ENCODE measurements at places on chromosomes 6 and 20.
A peak's percentile ranks its signal among the peaks of the same experiment; 100 is the strongest.

DNA sequence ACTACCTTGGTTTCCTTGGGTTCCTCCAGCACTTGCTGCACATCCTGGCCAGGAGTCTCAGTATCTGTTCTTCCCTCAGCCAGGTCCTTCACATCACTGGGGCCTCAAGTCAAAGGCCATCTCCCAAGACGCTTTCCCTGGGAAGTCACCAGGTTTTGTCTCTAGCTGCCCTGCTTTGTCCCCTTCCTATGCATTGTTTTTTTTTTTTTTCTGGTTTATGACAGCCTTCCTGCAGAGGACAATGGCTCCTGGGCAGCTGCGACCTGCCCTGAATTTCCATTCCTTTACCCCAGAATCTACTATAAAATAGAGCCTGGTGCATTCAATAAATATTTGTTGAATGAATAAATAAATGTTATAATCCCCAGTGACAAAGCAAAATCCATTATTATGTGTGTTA lies 687.3 kb downstream of the QKI start:
- no peak for DNase-seq

GRCh38 chr6:52407467-52407866 lies 12.7 kb upstream of the EFHC1 start:
- DNase-seq: peak; percentile 51

DNA sequence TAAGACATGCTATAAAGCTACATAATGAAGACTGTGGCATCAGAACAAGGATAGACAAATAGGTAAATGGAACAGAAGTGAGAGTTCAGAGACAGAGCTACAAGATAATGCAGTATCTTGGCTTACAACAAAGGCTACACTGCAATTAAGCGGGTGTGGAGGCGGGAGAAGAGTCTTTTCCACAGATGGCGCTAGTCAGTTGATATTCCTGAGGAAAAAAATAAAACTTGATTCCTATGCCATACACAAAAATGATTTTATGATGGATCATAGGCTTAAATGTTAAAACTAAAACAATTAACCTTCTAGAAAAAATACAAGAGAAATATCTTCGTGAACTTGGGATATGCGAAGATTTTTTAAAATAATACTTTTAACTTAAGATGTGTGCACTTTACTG lies 31.0 kb downstream of the RIN2 start:
- no peak for DNase-seq

GRCh38 chr20:39528436-39528835 lies 566.3 kb downstream of the DHX35 start:
- no peak for DNase-seq

GRCh38 chr6:158642097-158642601 lies 2.4 kb downstream of the DYNLT1 start:
- DNase-seq: peak; percentile 90
